Adrenal gland (tissue), 19 donors: ENCODE measurements at places on chromosomes 6 and 20. TPM values are rescaled to one million over a fixed set of nuclear protein-coding genes. Genes with fewer than 3 reads are reported as not detected.

CDC40 gene
- 27.1 TPM for total RNA-seq

CYP39A1 gene
- 6.8 TPM for total RNA-seq

BCAS1 gene
- total RNA-seq, result not detected

DNA sequence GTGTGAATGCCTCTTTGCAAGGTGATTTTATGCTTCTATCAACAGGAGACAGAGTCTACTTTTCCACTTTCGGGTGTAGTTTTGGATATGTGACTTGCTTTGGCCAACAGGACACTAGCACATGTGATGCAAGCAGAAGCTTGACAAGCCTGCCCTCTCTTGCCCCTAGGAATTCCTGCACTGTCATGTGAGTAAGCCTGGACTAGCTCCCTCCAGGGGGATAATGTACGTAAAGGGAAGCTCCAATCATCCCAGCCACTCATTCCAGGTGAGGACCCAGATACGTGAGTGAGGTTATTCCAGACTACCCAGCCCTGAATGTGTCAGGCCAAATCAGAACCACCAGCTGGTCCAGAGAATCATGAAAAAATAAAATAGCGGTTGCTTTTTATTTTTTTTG, 33.3 kb downstream of the BEND3 start:
- no peak for DNase-seq

DNA sequence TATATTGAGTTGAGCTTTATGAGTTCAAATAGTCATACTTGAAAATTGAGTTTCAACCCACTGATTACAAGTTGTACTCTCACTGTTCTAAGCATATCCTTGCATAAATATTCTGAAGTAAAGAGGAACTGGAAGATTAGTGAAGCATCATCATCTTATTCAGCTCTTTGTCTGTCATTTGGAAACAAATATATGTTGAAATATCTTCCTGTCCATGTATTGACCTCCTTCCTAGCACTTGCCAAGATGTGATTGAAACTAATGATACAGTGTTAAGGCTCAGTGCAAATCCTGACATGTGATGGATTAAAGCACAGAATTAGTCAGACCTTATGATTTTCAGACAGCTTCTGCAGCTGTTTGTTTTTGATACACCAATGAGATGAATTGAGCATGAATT, 434.3 kb downstream of the TBC1D32 start:
- DNase-seq, result no peak

GRCh38 chr6:19830171-19830570, 7.0 kb upstream of the ID4 start:
- no peak for DNase-seq

GRCh38 chr6:63509652-63510352, 62.5 kb upstream of the LOC128125822 start:
- DNase-seq, result peak; percentile 74
